ENCODE measurements at places on chromosomes 7 and 10.

GRCh38 chr7:76302347-76303201 is at the start of gene HSPB1:
Gene HSPB1 (plus strand): TSS chr7:76302673. CDS start chr7:76302713, 40 bp downstream.
- DNase-seq = peak; percentile 64

- DNase-seq = no peak
Measured at GRCh38 chr10:96500050-96500449, 13.7 kb downstream of the TLL2 start.

DNA sequence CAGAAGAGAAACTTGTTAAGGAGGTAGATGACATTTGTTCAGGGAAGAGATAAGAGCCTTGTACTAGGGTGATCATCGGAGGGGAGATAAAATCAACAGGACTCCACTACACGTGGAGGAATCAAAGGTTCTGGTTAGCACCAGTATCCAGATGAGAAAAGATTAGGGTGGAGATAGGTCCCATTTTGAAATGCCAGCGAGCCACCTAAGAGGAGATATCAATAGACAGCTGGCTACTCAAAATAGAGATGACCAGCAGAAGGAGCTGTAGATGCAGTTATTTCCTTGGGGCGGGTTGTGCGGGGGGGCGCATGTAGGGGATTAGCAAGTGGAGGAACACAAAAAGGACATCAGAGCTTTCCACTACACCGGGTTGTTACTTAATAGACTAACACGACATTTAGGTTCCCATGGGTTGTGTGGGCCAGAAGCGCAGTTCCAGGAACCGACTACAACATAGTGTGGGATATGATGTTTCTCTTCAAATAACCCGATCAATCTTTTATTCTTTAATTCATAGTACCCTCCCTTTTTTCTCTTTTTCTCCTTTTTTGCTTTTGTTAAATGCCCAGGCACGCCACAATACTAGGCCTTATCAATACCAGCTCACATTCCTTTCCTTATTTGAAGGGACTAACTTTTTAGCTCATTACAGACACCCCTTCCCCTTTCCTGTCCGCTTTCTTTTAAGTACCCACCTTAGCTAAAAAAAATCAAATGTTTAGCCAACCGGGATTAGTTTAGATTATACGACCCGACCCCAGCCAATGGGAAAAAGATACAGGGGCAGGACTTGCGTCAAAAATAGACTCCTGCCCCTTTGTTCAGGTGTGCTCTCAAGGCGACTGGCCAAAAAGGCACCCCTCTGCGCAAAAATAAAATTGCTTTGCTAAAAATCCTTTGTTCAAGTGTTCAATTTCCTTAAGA is 2.0 kb upstream of the KIF11 start:
- DNase-seq = no peak

GRCh38 chr7:131737746-131738465 is 181.5 kb upstream of the PODXL start:
- no peak for DNase-seq

DNA sequence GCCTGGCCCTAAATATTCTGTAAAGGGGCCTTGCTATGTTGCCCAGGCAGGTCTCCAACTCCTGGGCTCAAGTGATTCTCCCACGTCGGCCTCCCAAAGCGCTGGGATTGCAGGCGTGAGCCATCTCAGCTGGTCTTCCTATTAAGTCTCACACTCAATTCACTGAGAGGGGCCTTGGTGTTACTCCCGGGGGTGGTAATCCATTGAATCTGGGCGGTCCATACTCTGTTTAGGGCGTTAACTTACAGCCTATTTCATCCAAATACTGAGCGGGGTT is 665 bp upstream of the SRRT start:
- DNase-seq = no peak

GRCh38 chr7:93188870-93189634 is 37.2 kb downstream of the HEPACAM2 start:
- no peak for DNase-seq

GRCh38 chr7:157392256-157393037 is 55.6 kb downstream of the DNAJB6 start:
- DNase-seq = no peak

GRCh38 chr10:133090654-133091053 is 2.9 kb downstream of the ADGRA1 start:
- no peak for DNase-seq

DNA sequence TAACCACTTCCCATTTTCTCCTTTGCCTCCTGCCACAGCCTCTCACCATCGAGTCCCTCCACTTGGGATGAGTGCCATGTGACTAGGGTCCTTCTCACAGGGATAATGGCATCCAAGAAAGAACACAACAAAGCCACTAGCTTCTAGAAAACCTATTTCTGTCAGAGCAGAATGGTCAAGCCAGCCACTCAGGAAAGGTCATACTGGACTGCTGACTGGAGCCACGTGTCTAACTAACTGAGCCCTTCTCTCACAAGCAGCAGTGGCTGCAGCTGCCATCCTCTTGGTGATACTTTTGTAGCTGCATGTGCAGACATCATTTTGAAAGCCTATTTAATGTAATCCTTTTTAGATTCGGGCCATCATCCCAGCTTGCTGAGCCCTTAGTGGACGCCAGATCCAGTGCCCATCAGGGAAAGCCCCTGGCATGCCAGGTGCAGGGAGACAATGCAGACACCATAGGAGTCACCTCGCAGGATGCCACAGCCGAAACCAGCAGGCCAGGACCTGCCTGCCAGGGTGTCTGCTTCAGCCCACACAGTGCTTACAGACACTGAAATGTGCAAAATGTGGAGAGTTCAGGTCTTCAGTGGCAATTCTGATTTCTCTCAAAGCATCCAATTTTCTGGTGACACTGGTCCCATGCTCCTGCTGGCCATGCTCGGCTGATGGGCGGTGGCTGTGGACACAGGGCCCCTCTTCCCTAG is 98.3 kb upstream of the DDC start:
- no peak for DNase-seq

DNA sequence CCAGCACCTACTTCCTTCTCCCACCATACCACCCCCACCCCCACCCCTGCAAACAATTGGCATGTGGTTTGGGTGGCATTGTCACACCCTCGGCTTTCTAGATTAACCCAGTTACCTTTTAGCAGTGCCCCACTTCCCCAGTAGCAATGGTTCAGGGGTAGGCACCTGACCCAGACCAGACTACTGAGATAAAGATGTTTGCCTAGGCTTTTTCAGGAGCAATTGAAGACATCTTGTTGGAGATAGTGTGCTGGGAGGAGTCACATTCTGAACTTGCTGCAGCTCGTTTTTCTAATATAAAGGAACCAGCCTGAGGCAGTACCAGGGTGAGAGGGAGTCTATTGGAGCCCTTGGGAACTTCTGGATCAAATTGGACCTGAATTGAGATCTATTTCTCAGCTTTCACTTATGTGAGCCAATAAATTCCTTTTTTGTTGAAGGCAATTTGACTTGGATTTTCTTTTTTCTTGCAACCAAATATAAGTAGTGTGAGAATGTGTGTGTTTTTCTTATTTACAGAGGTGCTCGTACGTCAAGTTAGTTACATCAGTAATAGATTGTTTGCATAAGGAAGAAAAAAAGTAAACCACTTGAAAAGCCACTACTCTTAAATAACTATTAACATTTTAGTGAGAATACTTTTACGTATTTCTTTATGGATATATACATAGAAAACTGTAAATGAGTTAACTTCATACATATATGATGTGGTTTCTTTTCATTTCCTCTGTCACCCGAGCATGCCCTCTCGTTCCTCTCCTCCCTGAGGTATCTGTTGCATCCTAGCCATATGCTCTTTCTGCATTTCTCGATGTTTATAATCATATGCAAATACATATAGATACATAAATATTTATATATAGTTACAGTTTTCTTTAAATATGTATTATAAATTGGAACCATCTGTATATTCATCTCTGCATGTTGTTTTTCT is 38.0 kb downstream of the RAB18 start:
- no peak for DNase-seq

DNA sequence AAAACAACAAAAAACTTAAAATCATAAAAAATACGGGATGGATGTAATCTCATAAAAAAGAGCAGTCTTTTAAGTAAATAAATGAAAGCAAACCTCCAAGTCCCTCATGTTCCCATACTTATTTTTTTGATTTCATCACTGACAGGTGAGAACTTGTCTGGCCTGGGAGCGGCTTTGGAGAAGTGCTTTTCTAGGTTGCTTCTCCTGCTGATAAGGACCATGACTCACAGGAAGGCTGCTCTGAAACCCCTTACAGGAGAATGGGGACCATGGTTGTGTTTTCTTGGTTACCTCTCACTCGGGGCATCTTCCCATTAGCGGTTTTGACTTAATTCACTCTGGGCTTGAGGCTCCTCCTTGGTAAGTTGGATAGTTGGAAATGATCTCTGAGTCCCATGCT is 237.4 kb downstream of the CAMK1D start:
- no peak for DNase-seq

- no peak for DNase-seq
Measured at GRCh38 chr10:122373721-122374120, 787 bp upstream of the PLEKHA1 start.

DNA sequence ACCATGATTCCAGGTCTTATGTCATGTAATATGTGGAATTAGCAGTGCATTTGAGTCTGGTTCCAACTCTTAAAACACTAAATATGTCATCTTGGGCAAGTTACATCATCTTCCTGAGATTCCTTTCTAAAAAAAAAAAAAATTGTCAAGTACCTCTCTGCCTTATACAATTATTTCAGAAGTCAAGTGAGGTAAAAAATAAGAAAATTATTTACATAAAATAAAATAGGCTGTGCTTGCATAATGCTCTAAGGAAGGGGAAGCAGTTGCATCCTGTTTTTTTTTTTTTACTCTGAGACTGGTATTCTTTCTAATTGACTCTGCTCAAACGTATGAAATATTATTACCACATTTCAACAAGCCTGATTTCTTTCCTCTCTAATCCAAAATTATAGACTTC is 55.1 kb upstream of the SEMA3A start:
- no peak for DNase-seq

- DNase-seq = no peak
Measured at GRCh38 chr7:70132852-70133690, 534.8 kb downstream of the AUTS2 start.

GRCh38 chr7:107837145-107837512 is 34.1 kb upstream of the SLC26A3 start:
- no peak for DNase-seq

DNA sequence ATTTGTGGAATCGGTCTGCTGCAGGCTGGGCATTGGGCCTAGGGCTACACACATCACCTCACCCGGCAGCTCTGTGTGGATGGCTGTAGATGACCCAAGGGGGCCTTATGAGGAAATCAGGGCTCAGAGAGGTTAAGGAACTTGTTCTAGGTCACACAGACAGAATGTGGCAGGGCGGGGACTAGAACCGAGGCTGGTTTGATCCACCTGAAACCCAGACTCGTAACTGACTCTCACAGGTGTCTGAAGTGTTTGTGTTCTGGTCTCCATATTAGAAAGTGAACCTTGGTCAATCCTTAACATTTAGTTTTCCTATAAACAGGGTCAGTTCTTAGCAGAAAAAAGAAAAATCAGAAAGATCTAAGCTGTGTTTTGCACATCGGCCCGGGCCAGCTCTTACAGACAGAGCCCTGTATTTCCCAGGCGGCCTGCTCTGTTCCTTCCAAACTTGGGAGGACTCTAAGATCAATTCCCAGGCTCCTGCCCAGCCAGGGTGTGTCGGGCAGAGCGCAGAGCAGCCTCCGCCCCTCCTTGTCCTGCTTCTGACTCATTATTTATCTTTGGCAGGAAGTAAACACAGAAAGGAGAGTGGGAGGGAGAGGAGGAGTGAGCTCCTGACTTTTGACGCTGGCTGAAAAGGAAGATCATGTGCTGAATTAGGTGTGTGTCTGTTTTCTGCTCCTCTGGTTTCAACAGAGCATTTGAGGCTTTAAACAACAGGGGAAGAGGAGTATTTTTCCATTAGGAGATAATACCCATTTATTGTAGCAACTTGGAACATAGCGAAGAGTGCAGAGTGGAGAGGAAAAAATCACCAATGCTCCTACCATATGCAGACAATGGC is 74.1 kb downstream of the TACC2 start:
- no peak for DNase-seq

DNA sequence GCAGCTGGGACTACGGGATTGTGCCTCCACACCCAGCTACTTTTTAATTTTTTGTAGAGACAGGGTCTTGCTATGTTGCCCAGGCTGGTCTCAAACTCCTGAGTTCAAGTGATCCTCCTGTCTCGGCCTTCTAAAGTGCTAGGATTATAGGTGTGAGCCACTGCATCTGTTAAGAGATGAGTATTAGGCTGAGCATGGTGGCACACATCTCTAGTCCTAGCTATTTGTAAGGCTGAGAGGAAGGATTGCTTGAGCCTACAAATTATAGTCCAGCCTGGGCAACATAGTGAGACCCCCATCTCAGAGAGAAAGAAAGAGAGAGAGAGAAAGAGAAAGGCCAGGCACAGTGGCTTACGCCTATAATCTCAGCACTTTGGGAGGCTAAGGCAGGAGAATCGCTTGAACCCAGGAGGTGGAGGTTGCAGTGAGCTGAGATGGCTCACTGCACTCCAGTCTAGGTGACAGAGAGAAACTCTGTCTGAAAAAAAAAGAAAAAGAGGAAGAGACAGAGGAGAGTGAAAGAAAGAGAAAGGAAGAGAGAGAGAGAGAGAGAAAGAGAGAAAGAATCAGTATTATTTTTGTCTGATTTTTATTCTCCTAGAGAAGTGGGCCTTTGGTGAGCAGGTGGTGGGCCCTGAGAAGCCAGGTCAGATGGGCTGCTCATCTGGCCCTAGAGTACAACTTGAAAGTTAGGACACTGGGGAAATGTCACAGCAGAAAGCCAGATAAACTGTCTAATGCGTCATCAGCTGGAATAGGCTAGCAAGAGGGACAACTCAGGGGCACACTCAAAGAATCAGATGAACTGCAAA is 58.2 kb upstream of the ZRANB1 start:
- DNase-seq = no peak
